Hepatocyte (in vitro differentiated cells): ENCODE measurements at places on chromosomes 6 and 20. TPM values are rescaled to one million over a fixed set of nuclear protein-coding genes. Genes with fewer than 3 reads are reported as not detected.

GRCh38 chr20:44910690-44911262 lies 916 bp downstream of the PABPC1L start:
- H3K4me3 ChIP-seq = peak overlapping the region; percentile 87
- H3K4me1 ChIP-seq = no peaks in the 10 kb centered on the region
- no peak overlapping the region for H3K27ac ChIP-seq

- DNase-seq = no peak
- no peak overlapping the region for H3K27ac ChIP-seq
- H3K36me3 ChIP-seq = no peaks in the 10 kb centered on the region
- no peak overlapping the region for H3K4me3 ChIP-seq
- no peaks in the 10 kb centered on the region for H3K27me3 ChIP-seq
- H3K4me1 ChIP-seq = no peaks in the 10 kb centered on the region
Observed at GRCh38 chr20:19654921-19655320, 103.1 kb upstream of the RIN2 start.

GRCh38 chr6:163570579-163571231 lies 156.2 kb downstream of the QKI start:
- H3K4me3 ChIP-seq = no peak overlapping the region
- DNase-seq = no peak
- H3K36me3 ChIP-seq = no peaks in the 10 kb centered on the region
- H3K4me1 ChIP-seq = no peaks in the 10 kb centered on the region

Gene LY6G6F
- total RNA-seq = not detected in 2 replicates
